ENCODE measurements at places on chromosomes 5 and 9. TPM values are rescaled to one million over a fixed set of nuclear protein-coding genes. Genes with fewer than 3 reads are reported as not detected.

DNA sequence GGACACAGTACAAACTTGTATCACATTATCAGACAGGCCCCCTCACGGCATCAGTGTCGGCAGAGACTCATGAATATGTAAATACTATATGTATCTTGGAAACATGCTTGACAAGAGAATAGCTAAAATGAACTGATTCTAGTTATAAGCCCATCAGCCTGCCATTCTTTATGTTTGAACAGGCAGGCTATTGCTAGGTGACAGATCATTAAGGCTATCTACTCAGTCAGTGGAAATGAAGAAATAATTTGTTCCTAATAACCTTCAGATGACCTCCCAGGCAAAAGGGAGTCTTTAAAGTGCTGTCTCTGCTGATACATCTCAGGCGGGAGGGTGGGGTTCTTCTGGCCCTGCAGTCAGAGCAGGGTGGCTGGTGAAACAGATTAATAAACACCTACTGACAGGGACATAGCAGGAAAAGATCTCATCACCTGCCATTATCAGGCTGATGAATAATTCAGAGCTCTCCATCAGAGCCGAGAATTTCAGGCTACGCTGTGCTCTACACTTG is 394.2 kb downstream of the RASEF start:
- DNase-seq: no peak

TAF11L10 gene
- total RNA-seq: not detected

DNA sequence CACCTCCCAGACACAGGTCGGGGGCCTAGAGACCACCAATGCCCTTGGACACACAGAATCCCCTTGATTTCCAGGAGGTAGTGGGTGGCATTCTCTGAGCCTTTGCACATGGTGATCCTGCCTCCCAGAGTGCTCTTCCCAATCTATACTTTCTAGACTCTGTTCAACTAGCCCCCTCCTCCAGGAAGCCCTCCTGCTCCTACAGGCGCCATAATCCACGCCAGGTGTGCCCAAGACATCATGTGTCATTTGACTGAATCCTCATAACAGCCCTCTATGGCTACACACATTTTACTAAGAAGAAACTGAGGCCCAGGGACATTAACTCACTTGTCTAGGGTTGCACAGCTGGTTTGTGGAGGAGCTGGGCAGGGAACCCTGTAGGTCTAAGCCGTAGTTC is 7.1 kb downstream of the BBLN start:
- DNase-seq: no peak

DNA sequence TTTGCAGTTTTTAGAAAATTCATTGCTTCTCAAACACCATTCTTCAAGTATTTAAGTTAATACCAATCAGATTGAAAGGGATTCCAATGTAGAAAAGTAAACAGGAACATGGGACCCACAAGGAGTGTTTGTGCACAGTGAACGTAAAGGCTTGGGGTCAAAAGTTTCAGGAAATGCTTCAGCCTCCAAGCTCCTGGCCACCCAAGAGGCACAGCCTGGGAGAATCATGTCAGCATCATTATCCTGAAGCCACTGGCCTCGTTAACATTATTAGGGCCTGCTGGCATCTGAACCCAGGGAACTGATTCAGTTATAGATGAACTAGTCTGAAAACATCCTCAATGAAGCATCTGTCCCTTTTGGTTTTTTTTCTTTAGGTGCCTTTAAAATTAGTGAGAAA is 122.9 kb downstream of the NXNL2 start:
- DNase-seq: no peak

PSD2 gene
- 0.53 TPM for total RNA-seq

- no peak for DNase-seq
These were observed 518.3 kb downstream of the CTNND2 start for GRCh38 chr5:11385901-11386293.

DNA sequence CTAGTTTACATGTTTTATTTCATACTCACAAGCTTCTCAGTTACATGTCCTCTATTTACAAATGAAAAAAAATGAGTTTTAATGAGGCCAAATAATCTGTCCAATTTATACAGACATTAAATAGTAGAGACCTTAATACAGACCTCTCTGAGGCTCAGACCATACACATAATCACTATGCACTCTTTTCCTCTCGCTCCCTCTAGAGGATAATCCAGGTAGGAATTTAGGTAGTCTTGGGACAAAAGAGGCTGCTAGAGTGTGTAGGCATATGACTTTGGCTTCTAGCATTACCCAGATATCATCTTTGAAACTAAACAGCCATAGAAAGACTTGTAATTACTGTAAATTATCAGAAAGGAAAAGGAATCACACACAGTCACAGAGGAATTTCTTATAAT is 444.7 kb downstream of the HINT1 start:
- DNase-seq: no peak

GRCh38 chr5:42366051-42366450 is 57.2 kb upstream of the GHR start:
- no peak for DNase-seq

PCDHB7 gene
- total RNA-seq: 5.0 TPM

LRRC26 gene
- not detected for total RNA-seq

TAF11L5 gene
- total RNA-seq: not detected

DNA sequence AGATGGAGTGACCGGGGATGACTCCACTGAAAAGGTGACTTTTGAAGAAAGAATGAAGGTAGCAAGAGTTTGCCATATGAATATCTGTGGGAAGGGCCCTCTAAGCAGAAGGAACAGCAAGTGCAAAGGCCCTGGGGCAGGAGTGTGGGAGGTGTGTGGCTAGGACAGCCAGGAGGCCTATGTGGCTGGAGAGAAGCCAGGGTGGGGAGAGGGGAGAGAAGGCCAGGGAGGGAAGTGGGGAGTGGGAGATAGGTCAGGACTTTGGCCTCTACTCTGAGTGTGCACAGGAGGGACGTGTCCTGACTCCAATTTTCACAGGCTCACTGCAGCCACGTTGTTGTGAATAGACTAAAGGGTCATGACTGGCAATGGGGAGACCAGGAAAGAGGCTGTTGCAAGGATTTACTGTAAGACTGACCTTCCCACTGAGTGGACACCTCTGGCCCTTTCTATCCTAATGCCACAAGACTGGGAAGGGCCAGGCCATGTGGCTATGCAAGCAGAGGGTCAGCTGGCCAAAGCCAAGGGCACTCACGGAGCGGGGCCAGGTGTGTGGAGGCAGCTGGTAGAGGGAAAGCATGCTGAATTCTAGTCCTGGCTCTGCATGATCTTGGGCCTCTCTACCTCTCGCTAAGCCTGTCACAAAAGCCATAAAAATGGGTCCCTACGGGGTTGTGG is 172.4 kb downstream of the PAX5 start:
- no peak for DNase-seq

- no peak for DNase-seq
These were observed 4.4 kb upstream of the FAM13B start for GRCh38 chr5:138037271-138037670.

PAPPA gene
- total RNA-seq: 3.3 TPM

DNA sequence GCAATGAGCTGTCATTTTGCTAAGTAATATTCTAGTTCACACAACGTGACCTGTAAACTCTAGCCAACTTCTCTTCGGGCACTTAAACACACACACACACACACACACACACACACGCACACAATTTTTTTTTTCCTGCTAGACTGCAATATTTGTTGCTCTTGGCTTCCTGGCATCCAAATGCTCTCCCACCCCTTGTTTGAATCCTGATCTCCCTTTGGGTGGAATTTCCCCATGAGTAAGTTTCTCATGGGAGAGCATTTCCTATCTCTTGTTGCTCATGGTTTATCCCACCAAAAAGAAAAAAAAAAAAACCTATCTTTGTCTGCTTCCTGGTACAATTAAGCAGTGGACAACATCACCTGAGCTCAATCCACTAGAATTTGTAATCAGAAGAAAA is 54.7 kb upstream of the TSLP start:
- no peak for DNase-seq

TLX3 gene
- not detected for total RNA-seq

- no peak for DNase-seq
These were observed 10.7 kb upstream of the UBAC1 start for GRCh38 chr9:135971892-135972291.

- DNase-seq: no peak
These were observed 197.3 kb downstream of the MELK start for GRCh38 chr9:36770025-36770424.

DNA sequence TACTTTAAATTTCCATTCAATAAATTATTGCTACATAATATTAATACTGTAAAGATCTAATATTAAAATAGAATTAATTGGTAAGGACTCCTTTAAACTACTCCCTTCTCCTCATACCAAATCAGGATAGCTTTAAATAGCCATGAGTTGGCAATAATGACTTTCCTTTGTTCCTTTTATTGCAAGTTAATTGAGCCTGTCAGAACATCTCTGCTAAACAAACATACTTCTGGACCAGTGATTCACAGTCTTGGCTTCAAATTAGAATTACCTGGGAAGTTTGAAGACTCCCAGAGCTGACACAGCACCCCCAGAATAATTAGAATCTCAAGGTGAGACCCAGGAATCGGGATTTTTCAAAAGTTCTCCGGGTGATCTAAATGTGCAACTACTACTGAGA is 18.7 kb downstream of the C5orf58 start:
- no peak for DNase-seq

PCDHGB3 gene
- total RNA-seq: 9.7 TPM

DNA sequence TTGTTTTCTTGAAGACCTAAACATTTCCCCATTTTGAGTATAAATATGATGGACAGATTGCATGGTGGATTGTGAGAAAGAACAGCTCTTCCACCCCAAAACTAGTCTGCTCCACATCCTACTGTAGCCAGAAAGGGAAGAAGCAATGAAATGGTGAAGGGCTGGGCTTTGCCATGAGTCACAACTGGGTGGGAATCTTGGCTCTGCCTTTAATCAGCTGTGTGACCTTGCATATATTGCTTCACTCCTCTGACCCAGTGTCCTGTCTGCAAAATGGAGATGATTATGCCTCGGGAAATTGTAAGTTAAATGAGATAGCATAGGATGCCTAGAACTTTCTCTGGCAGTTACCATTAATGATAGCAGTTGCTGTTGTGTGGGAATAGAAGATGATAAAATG is 101.9 kb downstream of the PDE8B start:
- no peak for DNase-seq

DNA sequence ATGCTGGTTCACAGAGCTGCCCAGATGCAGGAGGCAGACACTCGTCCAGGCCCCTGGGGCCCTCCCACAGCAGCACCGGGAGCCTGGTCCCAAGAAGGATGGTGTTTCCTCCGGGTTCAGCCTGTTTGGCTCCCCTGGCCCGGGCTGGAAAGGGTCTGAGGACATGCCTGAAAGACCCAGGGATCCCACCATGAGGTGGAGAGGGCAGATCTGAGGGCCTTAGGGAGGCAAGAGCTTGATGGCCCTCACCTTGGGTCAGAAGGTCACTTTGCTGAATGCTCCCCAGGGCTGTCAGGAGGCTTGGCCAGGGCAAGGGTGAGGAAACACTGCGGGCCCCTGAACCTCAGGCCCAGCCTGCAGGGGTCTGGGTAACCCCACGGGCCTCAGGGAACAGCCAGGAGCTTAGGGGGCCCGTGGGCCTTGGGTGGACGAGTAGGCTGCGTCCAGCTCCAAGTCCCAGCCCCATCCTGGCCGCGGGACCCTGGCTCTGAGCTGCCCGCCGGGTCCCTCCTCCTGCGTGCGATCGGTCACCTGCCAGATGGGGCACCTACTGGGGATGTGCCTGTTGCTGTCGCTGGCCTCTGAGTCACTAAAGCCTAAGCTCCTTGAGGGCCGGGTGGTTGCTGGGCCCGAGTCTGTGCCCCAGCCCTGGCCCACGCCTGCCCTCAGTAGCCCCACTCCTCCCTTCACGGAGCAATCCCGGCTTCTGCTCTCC is 106.2 kb downstream of the ZNF354C start:
- DNase-seq: peak; percentile 53

PTGES gene
- total RNA-seq: 23.3 TPM

DNA sequence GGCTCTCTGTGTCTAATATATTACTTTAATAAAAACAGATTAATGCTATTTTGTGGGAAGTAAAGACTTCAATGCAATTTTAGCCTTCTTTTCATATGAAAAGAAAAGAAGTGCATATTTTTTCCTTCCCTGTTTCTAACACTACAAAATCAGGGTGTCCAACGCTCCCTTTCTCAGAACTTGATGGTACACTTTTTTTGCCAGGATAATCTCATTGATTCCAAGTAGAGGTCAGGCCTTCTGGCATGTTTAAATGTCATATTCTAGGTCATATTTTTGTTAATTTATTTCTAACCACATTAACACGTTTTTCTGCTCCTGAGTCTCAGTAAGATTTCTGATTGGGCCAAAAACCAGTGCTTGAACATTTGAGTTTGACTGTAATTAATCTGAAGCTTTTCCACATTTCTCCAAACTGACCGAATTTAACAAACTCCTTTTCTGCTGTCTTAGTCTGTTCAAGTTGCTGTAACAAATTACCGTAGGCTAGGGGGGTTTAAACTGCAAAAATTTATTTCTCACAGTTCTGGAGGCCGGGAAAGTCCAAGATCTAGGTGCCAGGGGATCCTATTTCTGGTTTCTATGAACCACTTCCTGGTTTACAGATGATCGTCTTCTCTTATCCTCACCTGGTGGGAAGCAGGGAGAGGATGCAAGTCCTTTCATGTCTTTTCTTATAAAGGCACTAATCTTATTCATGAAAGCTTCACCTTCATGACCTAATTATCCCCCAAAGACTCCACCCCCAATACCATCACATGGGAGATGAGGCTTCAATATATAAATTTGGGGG is 63.2 kb upstream of the ELL2 start:
- no peak for DNase-seq

SLC34A3 gene
- total RNA-seq: not detected

DNA sequence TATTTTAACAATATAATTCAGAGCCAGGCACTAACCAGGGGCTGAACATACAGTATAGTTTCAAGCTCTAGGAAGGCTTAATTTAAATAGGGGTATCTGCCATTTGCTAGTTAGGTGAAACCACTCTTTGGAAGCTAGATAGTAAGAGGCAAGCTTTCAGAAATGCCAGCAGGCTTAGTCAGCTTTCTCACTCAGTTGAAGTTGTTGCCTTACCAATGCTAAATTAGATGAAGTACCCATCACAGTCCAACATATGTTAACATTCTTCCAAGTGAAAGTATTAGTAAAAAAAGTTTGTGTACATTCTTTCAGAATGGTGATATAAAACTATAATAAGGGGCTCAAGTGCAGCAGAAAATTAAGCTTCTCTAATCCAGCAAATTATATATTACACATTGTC is 215.0 kb downstream of the CNTLN start:
- no peak for DNase-seq

GRCh38 chr5:14257995-14258403 is 114.9 kb downstream of the TRIO start:
- DNase-seq: no peak

CDH10 gene
- total RNA-seq: 0.13 TPM

DNA sequence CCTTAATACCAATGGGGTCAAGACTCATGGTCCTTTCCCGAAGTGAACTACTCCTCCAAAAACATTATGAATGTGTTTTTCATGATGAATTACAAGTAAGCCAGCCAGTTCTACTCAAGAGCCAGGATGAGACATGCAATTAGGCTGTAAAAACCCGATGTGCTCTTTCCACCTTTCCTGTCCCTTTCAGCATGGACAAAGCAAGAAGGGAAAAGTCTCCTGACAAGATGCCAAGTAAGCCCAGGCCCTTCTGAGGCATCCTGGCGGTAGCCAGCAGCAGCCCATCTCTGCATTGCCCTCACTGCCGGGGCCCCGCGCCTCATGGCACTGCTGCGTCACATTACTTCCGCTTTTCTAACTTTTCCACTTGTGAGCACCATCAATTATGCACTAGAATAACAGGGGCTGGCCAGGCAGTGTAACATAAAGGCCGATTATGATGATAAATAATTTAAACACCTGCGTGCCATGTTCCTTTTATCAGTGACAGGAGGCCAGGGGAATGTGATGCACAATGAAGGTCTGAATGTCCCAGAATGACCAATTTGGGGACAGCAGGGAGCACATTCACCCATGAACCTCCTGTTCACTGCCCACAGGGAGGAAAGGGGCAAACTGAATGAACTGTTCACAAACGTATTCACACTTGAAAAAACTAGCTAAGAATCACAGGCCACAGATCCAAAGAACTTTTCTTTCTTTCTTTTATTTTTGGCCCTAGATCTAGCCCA is 37.4 kb downstream of the EFNA5 start:
- DNase-seq: no peak
